ENCODE measurements at places on chromosomes 2 and 18.
A peak's percentile ranks its signal among the peaks of the same experiment; 100 is the strongest.

- no peak for DNase-seq
Observed at GRCh38 chr2:241020201-241020600, 21.8 kb downstream of the SNED1 start.

DNA sequence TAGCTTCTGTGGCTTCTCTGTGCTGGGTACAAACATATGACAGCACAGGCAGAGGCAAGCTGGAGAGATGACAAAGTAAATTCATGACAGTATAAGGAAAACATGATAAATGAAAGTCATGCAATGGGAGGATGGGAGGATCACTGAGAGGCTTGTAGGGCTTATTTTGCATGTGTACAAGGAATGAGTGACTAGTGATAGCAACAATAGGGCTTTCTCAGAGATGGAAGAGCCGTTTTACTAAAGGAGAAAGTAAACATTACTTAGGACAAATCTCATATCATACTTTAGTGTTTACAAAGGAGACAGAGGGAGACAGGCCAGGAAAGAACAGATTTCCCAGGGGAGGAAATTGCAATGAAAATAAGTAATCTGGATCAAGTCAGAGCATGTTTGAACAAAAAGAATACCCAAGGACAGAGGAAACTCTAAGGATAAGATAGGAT lies 82.5 kb upstream of the RBMS1 start:
- DNase-seq: no peak

- no peak for DNase-seq
Observed at GRCh38 chr2:171811245-171811628, 82.8 kb downstream of the SLC25A12 start.

DNA sequence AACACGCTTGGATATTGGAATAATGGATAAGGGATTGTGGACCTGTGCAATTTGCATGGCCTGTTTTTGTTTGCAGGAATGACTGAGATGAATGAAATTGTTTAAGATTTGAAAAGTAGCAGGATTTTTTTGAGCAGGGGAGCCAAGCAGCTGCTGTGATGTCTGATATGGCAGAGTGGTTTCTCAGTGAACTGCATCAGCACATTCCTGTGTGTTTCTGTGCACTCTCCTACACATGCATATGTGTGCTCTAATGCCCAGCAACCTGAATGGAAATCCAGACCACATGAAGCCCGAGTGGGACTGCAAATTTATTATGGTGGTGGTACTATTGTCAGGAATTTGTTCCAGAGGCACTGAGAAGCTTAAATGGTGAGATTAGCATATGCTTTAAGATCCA lies 161.7 kb downstream of the PARD3B start:
- no peak for DNase-seq

GRCh38 chr2:203853271-203853670 lies 14.3 kb upstream of the CTLA4 start:
- DNase-seq: no peak

DNA sequence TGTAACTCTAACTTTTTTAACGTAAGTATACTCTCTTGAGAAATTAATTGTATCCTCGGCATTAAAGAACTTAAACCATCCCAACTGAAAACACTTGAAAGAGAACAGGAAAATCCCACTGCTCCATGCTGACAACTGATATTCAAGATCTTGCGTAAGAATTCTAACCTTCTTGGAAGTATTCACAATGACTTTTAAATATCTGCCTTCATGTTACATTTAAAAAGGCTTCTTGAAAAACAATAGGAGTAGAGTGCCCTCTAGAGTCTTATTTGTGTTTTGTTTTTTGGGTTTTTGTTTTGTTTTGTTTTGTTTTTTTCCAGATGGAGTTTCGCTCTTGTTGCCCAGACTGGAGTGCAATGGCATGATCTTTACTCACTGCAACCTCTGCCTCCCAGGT lies 65.4 kb upstream of the DNAJC10 start:
- no peak for DNase-seq

DNA sequence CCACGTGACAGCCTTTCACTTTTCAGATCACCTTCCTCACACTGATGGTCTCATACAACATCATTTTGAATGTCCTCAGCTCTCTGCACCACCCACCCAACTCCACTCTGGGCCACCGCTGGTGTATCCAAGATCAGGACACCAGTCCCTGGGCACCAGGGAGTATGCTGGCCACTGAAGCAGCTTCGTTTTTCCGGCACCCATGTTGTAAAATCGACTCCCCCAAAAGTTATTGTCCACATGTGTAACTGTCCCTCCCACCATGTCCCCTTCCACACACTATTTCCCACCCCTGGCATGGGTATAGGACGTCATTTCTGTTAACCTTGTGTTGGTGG lies 96.4 kb downstream of the TGOLN2 start:
- no peak for DNase-seq

GRCh38 chr2:88320076-88320773 lies 132.3 kb downstream of the FOXI3 start:
- DNase-seq: no peak

- DNase-seq: peak; percentile 38
Observed at GRCh38 chr18:57837917-57838548, 34.9 kb upstream of the ATP8B1 start.

DNA sequence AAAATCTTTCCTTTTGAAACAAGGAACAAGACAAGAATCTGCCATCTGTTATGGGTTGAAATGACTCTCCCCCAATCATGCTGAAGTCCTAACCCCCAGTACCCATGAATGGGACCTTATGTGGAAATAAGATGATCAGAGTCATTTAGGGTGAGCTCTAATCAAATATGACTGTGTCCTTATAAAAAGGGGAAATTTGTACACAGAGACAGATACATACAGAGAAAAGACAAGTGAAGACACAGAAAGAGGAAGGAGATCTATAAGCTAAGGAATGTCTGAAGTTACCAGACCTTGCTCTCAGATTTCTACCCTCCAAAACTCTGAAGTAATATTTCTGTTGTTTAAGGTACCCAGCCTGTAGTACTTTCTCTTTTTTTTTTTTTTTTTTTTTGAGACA lies 15.7 kb downstream of the TGFBRAP1 start:
- no peak for DNase-seq
